ENCODE measurements at places on chromosomes 5 and 9.

- DNase-seq, result no peak
Observed at GRCh38 chr5:63958654-63959053, 3.6 kb downstream of the HTR1A start.

DNA sequence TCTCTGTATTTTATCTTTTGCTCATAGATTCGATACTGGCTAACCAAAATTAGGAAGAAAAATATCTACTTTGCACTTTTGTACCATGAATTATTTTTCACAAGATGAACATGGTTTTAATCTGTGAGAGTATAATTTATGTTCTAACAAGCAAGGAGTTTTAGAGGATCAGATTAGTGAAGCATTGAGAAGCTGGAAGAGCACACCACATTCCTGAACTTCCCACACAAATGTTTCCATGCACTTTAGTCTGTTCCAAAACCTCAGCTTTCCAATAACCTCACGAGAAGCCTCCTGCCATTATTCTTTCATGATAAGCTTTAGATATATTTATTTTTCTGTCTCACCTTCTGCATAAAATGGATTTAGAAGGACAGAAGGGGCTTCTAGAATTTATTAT is 98.7 kb upstream of the MPDZ start:
- DNase-seq, result no peak

GRCh38 chr9:16025627-16026026 is 472.8 kb downstream of the CCDC171 start:
- no peak for DNase-seq

DNA sequence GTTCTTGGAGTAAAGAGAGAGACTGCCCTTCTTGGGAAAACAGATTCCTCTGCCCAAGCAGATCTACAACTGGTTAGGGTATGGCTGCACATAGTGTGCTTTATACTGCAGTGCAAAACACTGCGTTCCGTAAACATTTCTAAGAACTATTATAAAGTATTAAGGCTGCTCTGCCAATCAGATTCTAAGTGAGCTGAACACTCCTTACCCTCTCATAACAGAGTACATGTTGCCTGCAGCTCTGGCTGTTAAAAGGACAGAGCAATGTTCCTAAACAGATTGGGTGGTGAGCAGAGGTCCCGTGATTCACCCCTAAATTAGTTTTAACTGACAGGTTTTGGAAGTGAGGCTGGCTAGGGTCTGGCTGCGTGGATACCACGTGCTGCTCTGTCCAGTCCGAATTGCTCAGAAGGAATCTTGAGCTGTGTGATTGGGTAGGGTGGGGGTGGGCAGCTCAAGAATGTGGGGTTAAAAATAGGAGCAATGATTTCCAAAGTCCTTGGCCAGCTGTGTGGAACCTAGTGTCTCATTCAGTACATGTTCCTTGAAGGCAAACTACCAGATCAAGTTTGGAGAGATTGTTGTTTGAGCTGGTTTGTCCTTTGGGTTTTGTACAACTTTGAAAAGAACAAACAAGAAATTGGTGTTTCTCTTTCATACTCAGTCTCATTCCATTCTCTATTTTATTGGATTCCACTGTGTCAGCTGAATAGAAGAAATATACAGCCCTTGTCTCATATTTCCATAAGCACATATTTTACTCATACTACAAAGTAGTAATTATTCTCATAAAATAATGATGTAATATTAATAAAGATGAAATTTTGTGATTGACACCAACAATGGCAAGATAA is 497.6 kb upstream of the CD180 start:
- no peak for DNase-seq

DNA sequence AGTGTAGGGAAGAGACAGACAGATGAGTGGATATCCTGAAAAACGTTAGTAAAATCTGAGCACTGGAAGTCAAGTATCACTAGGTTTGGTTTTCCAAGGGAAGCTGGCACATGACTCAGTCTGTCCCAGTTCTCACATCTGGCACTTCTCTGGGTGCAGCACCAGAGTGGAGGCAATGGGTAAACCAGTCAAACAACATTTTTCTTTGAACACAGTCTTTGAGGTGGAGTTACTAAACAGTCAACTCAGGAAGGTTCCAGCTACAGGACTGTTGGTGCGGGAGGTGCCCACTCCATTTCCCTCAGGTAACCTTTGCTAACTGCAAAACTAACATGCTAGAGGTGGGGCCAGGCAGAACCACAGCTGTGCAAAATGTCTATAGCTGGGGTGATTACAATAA is 301.4 kb upstream of the RFX3 start:
- no peak for DNase-seq

GRCh38 chr5:137491121-137491520 is 8.0 kb downstream of the SPOCK1 start:
- no peak for DNase-seq

DNA sequence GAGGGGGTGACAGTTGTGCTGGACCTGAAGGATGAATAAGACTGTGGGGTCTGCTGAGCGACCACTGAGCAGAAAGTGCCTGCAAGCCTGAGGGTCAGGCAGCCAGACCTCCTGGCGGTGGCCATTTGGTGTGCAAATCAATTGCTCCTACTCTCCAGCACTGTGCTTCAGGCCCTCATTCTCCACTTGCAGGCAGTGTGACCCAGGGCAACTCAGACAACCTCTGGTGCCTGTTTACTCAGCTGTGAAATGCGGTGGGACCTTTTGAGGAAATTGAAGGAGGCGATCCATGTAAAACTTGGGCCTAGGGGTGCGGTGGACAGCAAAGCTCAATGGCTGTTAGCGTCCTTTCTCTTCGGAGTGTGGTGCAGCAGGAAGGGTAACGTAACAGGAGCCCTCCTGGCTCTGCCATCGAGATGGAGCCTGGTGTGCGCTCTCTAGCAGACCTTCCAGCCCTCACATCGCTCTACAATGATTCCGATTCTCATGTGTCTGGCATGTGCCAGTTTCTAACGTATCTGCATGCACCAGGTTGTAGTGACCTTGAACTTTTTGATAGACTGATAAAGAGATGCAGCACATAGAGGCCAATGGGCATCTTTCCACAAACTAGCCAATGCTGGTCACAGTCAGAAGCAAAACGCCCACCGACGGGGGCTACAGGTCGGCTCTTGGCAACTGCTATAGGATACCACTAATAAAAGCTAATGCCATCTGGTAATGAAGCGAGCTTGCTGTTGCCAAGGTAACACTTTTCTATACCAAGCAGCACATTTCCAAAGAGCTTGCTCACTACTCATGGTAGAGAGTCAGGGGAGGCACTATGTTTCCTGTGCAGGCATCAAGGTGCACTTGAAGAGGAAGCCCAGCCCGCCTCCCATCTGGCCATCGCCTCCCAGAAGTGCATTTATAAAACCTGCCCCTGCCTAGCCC is 159.7 kb upstream of the RAPGEF1 start:
- DNase-seq, result no peak

DNA sequence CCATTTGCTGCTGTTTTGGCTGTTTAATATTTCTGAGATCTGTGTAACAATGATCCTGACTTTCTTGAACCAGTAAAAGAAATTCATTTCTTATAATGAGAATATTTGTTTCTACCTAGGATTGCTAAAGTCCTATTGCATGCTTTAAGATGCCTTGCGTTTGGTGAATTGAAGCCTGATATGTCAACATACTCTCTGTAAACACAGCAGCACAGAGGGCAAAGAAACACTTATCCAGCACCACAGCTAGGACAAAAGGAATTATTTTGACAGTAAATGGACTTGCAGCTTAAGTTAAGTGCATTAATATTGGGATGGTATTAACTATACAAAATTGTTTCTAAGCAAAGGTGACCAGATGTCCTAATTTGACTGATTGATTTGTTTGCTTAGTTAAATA is 2031.2 kb upstream of the CDH6 start:
- no peak for DNase-seq

- DNase-seq, result no peak
Observed at GRCh38 chr9:69444791-69445190, 119.8 kb downstream of the ENTREP1 start.

GRCh38 chr9:135253305-135254004 is 166.0 kb downstream of the OLFM1 start:
- DNase-seq, result peak; percentile 27

- DNase-seq, result no peak
Observed at GRCh38 chr9:132631280-132631679, 38.5 kb downstream of the DDX31 start.

DNA sequence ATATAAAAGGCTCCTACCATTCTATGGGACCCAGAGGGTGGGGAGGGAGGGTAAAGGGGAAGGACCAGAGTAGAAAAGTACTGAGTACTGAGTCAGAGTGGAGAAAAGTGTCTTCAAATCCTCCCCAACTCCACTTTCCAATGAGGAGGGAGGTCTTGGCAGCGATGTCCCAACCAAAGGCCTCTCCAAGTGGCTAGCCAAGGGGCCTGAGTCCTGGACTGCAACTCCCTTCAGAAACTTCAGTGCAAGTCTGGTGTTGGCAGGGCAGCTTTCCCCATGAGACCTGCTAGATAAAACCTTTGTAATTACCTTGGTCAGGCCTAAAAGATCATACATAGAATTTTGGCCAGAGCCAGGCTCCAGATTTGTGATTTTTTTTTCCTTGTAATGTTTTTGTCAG is 111.3 kb upstream of the TNPO1 start:
- DNase-seq, result no peak

DNA sequence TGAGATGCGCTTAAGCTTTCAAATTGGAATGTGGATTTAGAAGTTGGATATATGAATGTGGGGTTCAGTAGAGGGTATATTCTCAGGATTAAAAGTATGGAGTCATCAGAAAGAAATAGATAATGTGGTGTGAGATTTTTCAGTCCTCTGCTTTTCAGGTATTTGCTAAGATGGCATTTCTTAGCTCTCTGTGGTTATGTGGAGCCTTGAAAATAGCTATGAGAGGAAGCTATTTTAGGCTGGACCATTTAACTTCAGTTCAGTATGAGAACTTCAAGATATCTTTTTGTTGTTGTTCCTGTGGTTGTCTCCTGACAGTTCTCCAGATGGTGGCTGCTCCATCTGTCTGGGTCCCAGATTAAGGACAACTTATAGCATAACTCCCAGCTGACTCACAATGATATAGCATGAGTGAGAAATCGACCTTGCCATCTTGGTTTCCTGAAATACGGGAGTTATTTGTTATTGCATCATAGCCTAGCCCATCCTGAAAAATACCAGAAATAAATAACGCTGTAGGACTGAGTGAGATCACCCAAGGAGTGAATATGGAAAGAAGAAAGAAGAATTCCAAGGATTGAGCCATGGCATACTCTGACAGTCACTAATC is 461.5 kb downstream of the ANXA1 start:
- DNase-seq, result no peak

- DNase-seq, result no peak
Observed at GRCh38 chr9:95807326-95807947, 68.1 kb upstream of the ERCC6L2 start.

- no peak for DNase-seq
Observed at GRCh38 chr9:107644733-107645463, 155.3 kb upstream of the KLF4 start.

DNA sequence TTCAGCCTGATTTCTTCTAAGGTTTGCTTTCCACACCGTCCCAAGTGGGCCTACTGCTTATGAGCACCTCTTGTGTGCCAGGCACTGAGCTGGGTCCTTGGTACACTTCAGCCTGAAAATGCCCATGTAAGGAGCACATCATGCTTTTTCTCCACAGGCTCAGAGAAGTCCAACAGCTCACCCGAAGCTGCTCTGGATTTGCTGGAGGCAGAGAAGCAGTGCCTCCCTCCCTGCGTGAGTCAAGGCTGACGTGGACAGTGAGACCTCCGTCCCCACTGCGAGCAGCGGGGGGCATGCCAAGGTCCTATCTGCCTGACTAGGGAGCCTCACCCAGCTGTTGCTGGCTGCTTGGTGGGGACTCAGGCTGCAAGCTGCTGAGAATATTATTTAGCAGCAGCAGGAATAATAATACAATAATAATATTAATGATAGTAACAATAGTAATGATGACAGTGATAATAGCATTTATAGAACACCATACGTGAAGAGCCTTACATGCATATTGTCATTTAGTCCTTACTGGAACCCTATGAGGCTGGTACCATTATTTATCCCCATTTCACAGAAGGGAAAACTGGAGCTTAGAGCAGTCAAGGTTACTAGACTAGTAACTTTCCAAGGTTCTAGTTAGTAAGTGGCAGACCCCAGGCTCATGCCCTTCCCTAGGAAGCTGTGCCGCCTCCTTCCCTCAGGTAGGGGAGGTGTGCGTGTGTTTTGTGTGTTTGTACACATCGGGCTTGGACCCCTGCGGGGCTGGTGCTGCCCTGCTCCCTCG is 194.8 kb downstream of the HSPA4 start:
- DNase-seq, result no peak

GRCh38 chr9:108617676-108618075 is 238.1 kb downstream of the ACTL7B start:
- DNase-seq, result no peak

GRCh38 chr9:100167176-100167575 is 68.1 kb downstream of the INVS start:
- DNase-seq, result no peak

DNA sequence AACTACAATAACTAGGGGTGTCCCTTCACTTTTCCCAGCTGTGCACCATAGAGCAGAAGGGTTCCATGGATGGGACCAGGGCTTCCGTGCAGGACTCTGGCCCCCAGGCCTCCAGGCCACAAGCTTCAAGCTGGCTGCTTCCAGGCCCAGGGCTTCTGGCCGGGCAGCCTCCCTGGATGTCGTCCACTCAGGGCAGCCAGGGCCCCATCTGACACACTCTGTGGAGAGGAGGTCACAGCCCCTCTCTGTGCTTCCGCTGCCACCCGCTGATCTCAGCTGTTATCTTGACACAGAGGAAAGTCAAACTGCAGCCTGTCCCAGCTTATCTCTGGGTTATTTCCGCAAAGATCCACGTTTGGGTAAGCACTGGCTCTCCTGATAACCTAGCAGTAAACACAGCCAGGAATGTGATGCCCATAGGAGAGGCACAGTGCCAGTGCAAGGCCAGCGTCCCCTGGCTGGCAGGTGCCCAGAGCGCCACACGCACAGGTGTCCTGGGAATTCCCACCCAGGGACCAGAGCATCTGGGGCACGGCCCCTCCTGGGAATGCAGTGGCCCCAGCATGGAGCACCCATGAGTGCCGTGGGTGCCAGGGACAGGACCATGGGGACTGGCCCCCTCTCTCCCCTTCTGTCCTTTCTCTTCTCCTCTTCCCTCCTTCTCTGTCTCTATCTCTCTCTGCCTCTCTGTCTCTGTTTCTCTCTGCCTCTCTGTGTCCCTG is 15.6 kb upstream of the SLC6A19 start:
- no peak for DNase-seq

DNA sequence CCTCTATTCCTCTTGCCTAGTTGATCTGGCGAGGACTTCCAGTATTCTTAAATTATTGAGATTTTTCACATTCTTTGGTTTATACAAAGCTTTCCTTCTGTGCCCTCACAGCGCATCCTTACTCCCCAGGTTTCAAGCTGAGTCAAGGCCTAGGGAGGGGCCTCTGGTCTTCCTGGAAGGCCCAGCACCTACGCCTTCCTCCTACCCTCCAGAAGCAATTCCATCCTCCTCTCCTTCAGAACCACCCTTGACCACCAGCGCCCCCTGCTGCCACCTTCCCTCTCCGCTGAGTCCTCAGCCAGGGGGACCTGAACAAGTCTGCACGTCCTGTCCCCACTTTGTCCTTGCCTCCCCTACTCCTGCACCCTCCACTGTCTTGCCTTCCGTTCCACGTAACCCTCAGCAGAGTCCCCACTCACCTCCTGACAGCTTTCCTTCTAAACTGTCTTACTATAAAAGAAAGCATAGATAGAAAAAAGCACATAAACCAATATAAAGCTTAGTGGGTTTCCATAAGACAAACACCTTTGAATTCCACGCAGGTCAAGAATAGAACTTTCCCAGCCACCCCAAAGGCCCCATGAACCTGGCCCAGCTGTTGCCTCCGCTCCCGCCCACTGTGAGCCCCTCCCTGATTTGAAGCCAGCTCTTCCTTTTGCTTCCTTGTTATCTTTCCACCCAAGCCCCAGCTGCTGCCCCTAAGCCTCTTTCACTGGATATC is 63.0 kb upstream of the CTSL start:
- peak; percentile 67 for DNase-seq

All from NB4 (cell line).